Activated naive CD8-positive, alpha-beta T cell treated with anti-CD3 and anti-CD28 coated beads for 36 hours (primary cell): ENCODE measurements at places on chromosomes 1 and 21. TPM values are rescaled to one million over a fixed set of nuclear protein-coding genes. Genes with fewer than 3 reads are reported as not detected.

Gene RAP1GAP
- total RNA-seq = 1.3 TPM

DNA sequence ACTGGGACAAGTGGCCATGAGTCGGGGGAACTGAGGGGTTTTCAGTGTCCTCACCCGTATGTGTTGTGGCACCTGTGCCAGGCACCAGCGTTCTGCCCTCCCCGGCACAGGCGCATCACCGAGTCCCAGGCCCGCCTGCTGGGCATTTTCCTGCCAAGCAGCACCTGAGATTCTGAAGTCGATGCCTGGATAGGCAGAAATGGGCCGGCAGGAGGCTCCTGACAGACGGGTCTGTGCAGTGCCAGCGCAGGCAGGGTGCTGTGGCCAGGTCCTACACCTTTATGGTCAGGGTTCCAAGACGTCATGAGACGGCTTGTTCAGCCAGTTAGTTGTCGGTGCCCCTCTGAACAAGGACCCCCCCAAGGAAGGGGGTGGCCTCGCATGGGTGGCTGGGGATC is 10.6 kb downstream of the FAAP20 start:
- no peak for DNase-seq

GRCh38 chr1:204321051-204321450 is 38.7 kb downstream of the PLEKHA6 start:
- DNase-seq = no peak

DNA sequence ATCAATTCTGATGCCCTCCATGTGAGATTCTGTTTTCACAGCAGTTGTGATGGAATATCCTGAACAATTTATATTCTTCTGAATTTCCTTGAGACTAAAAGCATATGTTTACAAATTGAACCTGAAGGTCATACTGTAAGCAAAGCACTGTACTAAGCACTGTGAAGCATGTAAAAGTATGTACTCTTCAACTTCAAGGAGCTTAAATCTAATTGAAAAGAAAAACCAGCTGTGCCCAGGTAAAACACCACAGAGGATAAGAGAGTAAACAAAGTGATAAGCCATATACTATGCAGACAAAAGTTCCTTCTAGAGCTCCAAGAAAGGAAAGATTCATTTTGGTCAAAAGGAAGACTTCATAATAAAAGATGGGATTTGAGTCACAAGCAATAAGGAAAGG is 71.9 kb downstream of the TTLL7 start:
- DNase-seq = no peak

DNA sequence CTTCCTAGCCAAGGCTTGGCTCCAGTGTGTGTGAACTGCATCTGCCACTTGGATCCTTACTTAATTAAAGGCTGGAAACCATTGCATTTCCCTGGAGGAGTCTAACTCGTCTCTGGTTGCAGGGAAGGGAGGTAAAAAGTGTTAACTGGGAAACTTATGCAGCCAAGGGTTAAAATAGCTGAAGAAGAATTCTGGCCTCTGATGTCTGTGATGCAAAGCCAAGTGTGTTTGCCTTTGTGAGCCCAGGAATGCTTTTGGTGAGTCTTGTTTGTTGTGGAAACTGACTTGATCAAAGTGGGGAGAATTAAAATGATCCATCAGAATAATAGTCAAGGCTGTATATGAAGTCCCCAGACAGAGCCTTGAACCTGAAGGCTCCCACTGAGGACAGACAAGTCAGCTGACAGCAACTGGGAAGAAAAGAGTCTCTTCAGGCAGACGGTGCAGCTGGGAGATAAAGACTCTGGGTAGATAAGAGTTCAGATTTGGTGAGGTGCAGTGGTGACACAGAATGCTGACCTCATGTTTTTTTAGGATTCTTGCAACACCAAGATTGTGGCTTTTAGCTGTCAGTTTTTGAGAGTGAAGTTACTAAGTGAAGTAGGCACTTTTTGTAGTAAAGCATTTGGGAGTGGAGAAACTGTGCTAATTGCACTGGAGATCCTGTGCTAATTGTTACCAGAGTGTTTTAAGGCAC is 59.5 kb upstream of the WLS start:
- no peak for DNase-seq

DNA sequence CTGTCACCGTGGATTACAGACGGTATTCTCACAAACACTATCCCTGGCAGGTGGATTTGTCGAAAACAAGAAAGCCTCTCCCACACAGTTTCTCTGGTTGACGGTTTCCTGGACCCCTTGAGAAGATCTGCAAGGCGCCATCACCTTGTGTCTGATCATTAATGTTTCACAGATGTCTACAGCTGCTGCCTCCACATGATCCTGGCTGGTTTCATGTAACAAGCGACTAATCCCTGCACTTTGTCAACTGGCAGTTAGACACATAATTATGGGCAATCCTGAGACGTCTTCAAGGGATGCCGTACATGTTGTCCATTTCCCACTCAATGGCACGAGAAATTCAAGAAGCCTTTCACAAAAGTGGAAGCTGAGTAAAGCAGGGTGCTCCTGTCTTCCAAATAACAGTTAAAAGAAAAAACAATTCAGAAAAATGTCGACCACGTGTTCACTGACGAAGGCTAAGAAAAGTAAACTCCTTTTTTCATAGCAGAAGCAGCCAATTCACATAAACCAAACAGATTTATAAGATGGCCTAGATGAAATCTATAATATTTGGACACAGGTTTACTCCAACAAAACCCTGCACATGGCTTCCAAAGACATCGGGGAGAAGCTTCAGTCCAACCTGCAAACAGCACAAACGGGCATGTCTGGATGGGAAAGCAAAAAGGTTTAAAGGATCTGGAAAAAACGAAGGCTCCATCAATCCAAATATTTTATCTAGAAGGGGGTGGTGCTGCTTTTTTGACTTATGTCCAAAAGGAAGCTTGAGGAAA is 52.2 kb downstream of the CAPZB start:
- no peak for DNase-seq
